Breast epithelium (tissue), 4 donors: ENCODE measurements at places on chromosomes 5 and 9.

DNA sequence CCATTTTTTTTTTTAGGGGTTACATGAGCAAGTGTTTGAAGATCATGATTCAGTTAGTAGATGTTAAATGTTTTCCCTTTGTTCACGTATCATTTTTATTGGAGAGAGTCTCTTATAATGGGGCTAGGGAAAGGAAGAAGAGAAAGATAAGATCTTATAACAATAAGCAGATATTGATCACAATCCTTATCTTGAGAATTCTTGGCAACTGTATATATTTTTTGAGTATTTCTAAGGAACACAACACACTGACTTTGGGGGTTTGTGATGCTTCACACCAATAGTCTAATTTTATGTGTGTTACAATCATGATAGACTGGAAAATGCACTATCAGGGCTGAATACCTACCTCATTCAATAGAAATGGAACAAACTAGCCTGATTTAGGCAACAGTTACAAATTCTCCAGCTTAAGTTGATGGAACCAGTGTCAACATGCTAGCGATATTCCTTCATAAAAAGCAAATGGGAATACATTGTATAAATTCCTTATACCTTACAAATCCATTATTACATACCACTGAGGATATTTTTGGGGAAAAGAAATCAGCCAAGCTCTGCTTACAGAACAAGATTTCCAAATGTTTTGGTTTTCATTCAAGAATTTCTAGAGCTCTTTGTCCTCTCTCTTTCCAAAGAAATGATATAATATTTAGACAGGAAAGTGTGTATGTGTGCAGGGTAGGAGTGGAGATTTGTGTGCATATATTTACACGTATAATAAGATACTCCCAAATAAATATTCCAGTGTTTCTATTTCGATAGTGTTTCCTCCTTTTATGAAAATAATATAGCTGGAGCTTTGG lies 41.5 kb downstream of the SVEP1 start:
- no peaks in the 10 kb centered on the region for H3K27me3 ChIP-seq
- peak overlapping the region; percentile 34 for H3K27ac ChIP-seq
- H3K4me3 ChIP-seq: no peak overlapping the region
- no peaks in the 10 kb centered on the region for H3K4me1 ChIP-seq
- DNase-seq: no peak
- no peaks in the 10 kb centered on the region for H3K36me3 ChIP-seq

GRCh38 chr9:136619742-136620440 lies 42.8 kb upstream of the EGFL7 start:
- DNase-seq: no peak
- H3K27ac ChIP-seq: no peak overlapping the region
- no peaks in the 10 kb centered on the region for H3K27me3 ChIP-seq
- no peak overlapping the region for H3K4me3 ChIP-seq
- H3K4me1 ChIP-seq: peaks cover 5% of the 10 kb centered on the region
- no peaks in the 10 kb centered on the region for H3K36me3 ChIP-seq

GRCh38 chr9:99093492-99093791 lies 11.5 kb upstream of the TGFBR1 start:
- peaks cover 3% of the 10 kb centered on the region for H3K4me1 ChIP-seq
- H3K27ac ChIP-seq: no peak overlapping the region
- no peaks in the 10 kb centered on the region for H3K36me3 ChIP-seq
- no peak for DNase-seq
- H3K4me3 ChIP-seq: no peak overlapping the region
- H3K27me3 ChIP-seq: no peaks in the 10 kb centered on the region

DNA sequence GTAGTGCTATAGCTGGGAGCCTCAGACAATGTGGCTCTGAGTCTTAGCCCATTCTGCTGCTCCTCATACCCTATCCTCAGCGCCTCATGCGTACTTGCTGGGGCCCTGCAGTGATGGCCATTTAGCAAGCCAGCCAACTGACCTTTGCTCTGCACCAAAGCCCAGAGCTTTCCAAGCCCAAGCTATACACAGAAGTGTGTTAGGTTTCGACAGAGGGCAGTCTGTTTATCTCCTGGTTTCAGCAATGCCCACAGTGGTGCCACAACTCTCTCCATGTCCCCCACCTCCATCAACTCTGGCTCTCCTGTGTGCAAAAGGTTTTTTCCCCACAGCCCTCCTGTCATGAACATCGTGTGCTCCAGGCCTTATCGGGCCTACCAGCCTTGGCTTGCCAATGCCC lies 16.9 kb downstream of the GNG10 start:
- no peak overlapping the region for H3K4me3 ChIP-seq
- H3K27ac ChIP-seq: no peak overlapping the region
- H3K27me3 ChIP-seq: no peaks in the 10 kb centered on the region
- H3K36me3 ChIP-seq: no peaks in the 10 kb centered on the region

GRCh38 chr9:114229295-114229694 lies 74.0 kb downstream of the COL27A1 start:
- H3K36me3 ChIP-seq: no peaks in the 10 kb centered on the region
- no peak overlapping the region for H3K4me3 ChIP-seq
- H3K27me3 ChIP-seq: no peaks in the 10 kb centered on the region
- no peaks in the 10 kb centered on the region for H3K4me1 ChIP-seq
- DNase-seq: no peak
- no peak overlapping the region for H3K27ac ChIP-seq

- DNase-seq: no peak
- H3K27me3 ChIP-seq: no peaks in the 10 kb centered on the region
- no peaks in the 10 kb centered on the region for H3K36me3 ChIP-seq
Measured at GRCh38 chr9:96486386-96487028, 36.5 kb downstream of the HABP4 start.

GRCh38 chr9:87199782-87200181 lies 252.5 kb upstream of the GAS1 start:
- no peaks in the 10 kb centered on the region for H3K36me3 ChIP-seq
- H3K4me1 ChIP-seq: no peaks in the 10 kb centered on the region
- no peak overlapping the region for H3K4me3 ChIP-seq
- H3K27me3 ChIP-seq: no peaks in the 10 kb centered on the region
- DNase-seq: no peak

DNA sequence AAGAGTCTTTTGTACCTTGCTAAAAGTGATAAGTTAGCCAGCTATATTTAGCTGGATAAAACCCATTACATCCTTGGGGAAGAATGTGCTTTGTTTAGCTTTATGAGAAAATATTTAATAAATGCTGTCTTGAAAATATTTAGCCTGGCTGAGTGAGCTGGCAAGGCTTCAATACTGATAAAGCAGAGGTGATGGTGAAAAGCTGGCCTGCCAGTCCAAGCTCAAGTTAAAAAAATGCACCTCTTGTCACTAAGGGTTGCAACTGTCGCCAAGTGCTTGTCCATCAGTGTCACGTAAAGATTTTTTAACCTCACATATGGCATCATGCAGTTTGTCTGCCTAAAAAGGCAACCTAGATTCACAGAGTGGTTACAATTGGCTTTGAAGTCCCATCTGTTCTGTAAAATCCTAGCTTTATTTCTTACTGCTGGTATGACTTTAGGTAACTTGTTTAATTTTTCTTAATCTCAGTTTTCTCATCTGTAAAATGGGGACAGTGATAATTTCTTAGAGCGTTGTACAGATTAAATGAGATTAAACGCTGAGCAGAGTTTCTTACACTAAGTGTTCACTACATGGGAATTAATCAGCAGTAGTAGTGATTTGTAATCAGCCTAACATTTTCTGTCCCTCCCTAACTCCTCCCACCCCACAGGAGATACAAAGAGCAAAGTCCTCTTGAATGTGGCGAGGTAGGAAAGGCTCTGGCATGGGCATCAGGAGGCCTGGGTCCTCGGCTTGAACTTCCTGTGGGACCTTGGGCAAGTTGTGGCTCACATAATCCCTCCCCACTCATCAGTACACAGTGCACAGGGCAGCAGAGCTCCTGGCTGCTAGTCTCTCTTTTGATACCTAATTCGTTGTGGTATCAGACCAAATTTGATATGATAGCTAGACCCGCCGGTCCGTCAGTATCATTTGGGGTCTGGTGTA lies 48.7 kb downstream of the PIK3R1 start:
- no peaks in the 10 kb centered on the region for H3K36me3 ChIP-seq
- no peak for DNase-seq
- no peak overlapping the region for H3K4me3 ChIP-seq
- H3K27ac ChIP-seq: peak overlapping the region; percentile 76

DNA sequence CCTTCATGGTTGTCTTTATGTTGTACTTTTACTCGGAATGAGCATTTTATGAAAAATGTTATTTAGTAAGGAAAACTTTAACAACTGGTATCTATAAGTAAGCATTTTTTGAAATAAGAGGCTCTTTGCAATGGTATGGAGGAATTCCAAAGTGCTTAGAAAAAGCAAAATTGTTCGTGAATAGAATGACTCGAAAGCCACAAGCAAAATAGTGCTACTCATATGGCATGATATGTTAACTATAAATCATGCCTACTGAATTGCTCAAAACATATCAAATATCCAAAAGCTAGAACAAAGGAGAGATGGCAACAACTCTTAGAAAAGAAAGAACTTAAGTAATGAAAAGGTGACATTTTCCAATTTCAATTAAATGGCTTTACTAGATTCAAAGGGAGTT lies 216.3 kb downstream of the KIAA0825 start:
- no peak for DNase-seq
- H3K4me3 ChIP-seq: no peak overlapping the region
- no peaks in the 10 kb centered on the region for H3K27me3 ChIP-seq
- no peak overlapping the region for H3K27ac ChIP-seq
- no peaks in the 10 kb centered on the region for H3K4me1 ChIP-seq

DNA sequence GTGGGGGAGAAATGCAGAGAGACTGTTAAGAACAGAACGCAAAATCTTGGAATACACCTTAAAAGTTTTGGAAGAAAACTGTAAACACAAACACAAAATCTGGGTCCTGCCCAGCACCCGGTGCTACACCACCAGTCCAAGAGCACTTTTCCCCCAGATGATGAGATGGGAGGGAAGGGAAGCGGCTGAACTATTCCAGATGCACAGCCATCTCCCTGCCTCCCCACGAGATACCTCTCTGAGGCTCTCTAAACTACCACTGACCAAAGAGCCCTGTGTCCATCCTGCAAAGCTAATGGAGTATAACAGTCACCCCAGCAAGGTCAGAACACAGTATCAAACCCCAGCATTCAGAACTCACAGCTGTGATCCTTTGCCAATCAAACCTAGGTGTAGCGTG lies 8.0 kb downstream of the SPARC start:
- no peaks in the 10 kb centered on the region for H3K27me3 ChIP-seq
- H3K27ac ChIP-seq: peak overlapping the region; percentile 95
- H3K4me1 ChIP-seq: peaks cover 53% of the 10 kb centered on the region
- no peak overlapping the region for H3K4me3 ChIP-seq

- H3K4me3 ChIP-seq: no peak overlapping the region
- H3K27me3 ChIP-seq: no peaks in the 10 kb centered on the region
- no peaks in the 10 kb centered on the region for H3K4me1 ChIP-seq
Measured at GRCh38 chr5:171074747-171075146, 212.9 kb downstream of the RANBP17 start.

- no peak overlapping the region for H3K4me3 ChIP-seq
- no peaks in the 10 kb centered on the region for H3K36me3 ChIP-seq
- no peaks in the 10 kb centered on the region for H3K4me1 ChIP-seq
- no peak for DNase-seq
- H3K27me3 ChIP-seq: no peaks in the 10 kb centered on the region
Measured at GRCh38 chr5:62538017-62538942, 40.3 kb upstream of the LRRC70 start.

GRCh38 chr5:89930591-89931392 lies 478.8 kb downstream of the CETN3 start:
- H3K4me3 ChIP-seq: no peak overlapping the region
- no peaks in the 10 kb centered on the region for H3K36me3 ChIP-seq
- no peaks in the 10 kb centered on the region for H3K4me1 ChIP-seq

DNA sequence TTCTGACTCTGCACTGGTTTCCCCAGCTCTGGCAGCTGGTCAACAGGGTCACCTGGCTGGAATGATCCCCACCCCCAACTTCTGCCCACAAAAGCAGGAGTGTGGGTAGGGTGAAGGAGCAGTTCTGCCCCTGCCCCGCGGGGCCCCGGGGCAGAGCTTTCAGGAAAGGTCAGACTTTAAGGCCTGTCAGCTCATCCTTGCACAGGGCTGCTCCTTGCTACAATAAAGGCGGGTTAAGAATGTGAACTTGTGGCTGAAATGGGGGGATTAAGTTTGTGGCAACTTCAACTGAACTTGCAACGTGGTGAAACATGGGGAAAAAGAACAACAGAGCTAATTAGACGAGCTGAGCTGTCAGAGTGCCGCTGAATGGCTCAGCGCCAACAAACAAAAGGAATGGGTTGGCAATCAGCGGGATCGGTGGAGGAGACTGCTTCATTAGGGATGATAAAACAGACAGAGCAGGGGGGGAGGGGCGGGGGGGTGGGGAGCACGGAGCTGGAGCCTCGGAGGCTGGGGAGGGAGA lies 50.8 kb downstream of the CRB2 start:
- H3K4me1 ChIP-seq: no peaks in the 10 kb centered on the region
- no peaks in the 10 kb centered on the region for H3K36me3 ChIP-seq
- no peak overlapping the region for H3K4me3 ChIP-seq
- H3K27ac ChIP-seq: no peak overlapping the region
- no peaks in the 10 kb centered on the region for H3K27me3 ChIP-seq

GRCh38 chr9:27714388-27714787 lies 141.1 kb upstream of the C9orf72 start:
- no peaks in the 10 kb centered on the region for H3K4me1 ChIP-seq
- H3K27me3 ChIP-seq: no peaks in the 10 kb centered on the region
- H3K36me3 ChIP-seq: no peaks in the 10 kb centered on the region
- no peak overlapping the region for H3K27ac ChIP-seq

- no peaks in the 10 kb centered on the region for H3K36me3 ChIP-seq
- no peaks in the 10 kb centered on the region for H3K4me1 ChIP-seq
- no peak overlapping the region for H3K4me3 ChIP-seq
- no peak overlapping the region for H3K27ac ChIP-seq
Measured at GRCh38 chr9:5721279-5722087, 92.6 kb downstream of the RIC1 start.

DNA sequence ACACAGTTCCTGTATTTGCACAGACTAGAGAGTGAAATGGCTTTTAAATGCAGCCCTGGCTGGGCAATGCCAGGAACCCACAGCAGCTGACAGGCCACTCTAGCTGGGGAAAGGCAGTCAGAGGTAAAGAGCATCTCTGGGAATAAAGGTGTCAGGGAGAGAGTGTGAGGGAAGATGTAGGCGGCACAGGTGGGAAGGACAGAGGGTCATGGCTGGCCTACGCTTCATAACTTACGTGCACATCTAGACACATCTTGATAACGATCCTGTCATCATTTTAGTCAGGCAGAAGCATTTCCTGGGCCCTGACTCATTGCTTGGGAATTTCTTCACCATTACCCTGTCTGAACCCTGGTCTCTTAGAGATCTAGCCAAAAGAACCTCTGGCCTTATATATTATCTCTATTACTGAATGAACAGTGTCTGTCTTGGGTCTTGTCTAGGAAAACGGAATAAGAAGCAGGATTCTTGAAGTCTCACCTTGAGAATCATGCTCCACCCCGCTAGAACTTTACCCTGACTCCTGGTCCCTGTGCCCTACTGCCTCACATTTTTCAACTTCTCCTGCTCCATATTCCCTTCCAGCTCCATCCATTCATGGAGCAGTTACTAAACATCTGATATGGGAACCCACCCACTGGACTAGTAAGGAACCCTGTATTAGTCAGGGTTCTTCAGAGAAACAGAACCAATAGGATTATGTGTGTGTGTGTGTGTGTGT lies 106.4 kb upstream of the ELL2 start:
- H3K4me1 ChIP-seq: no peaks in the 10 kb centered on the region
- no peak for DNase-seq
- no peak overlapping the region for H3K4me3 ChIP-seq

- no peak overlapping the region for H3K27ac ChIP-seq
- DNase-seq: no peak
- no peaks in the 10 kb centered on the region for H3K36me3 ChIP-seq
- no peak overlapping the region for H3K4me3 ChIP-seq
Measured at GRCh38 chr5:53397845-53398244, 82.6 kb upstream of the FST start.
